ENCODE measurements at places on chromosomes 7 and 10. TPM values are rescaled to one million over a fixed set of nuclear protein-coding genes. Genes with fewer than 3 reads are reported as not detected.

- H3K36me3 ChIP-seq, result no peaks in the 10 kb centered on the region
- no peak for DNase-seq
These were observed 148.5 kb upstream of the PITRM1 start for GRCh38 chr10:3321123-3321522.

DNA sequence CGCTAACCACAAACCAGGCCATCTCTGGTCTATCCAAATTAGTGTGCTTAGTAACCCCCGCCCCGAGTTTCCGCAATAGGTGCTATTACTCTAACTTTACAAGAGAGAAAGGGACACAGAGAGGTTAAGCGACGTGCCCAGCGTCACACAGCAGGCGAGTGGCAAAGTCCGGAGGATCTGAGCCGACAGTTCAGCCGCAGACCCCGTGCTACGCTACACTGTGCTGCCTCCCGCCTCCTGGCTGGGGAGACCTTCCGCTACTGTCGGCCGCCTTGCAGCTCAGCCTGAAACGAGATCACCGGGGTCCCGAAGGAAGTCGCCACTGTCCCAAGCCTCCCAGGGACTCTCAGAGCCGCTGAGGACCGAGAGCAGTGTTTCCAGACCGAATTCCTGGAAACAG is 799 bp downstream of the INTS1 start:
- peak overlapping the region; percentile 86 for H3K4me3 ChIP-seq
- H3K36me3 ChIP-seq, result peaks cover 23% of the 10 kb centered on the region
- H3K27me3 ChIP-seq, result no peaks in the 10 kb centered on the region
- peak overlapping the region; percentile 76 for H3K27ac ChIP-seq
- peaks cover 47% of the 10 kb centered on the region for H3K4me1 ChIP-seq
- DNase-seq, result peak; percentile 23

- H3K4me1 ChIP-seq, result no peaks in the 10 kb centered on the region
- no peaks in the 10 kb centered on the region for H3K36me3 ChIP-seq
- H3K27ac ChIP-seq, result no peak overlapping the region
- no peak for DNase-seq
These were observed 103.5 kb upstream of the FERD3L start for GRCh38 chr7:19248681-19249080.

GRCh38 chr7:111364413-111364812 is 197.9 kb downstream of the IMMP2L start:
- no peak overlapping the region for H3K4me3 ChIP-seq
- DNase-seq, result no peak
- no peaks in the 10 kb centered on the region for H3K4me1 ChIP-seq
- no peak overlapping the region for H3K27ac ChIP-seq

Gene LLCFC1
- total RNA-seq, result not detected

Gene CYP3A4
- not detected for total RNA-seq

Data from activated CD8-positive, alpha-beta T cell treated with anti-CD3 and anti-CD28 coated beads, Interleukin-2, amount 10 ng/mL, durations not matched to agents 7 days and 5 days (primary cell).